ENCODE measurements at places on chromosomes 1 and 21.

DNA sequence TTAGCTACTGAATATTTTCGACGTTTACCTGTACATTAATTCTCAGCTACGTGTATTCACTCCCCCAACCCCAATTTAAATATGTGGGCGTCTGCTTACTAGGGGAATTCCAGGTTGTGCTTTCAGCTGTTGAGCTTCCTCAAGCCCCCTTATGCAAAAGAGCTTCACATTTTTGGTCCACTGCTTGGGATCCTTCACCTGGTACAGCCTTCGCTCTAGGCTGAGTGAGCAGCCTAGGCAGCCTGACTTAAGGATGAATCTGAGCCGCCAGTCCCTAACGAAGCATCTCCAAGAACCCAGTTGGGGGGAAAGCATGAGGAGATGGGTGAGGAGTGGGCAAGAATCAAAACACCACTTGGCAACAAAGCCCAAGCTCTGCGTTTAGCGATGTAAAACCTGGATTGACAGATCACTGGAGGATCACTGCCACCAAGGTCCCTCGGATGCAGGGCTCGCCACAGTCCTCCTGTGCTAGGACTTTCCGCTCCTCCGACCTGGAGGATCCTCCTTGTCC is 674 bp downstream of the BCL10 start:
- DNase-seq, result no peak

DNA sequence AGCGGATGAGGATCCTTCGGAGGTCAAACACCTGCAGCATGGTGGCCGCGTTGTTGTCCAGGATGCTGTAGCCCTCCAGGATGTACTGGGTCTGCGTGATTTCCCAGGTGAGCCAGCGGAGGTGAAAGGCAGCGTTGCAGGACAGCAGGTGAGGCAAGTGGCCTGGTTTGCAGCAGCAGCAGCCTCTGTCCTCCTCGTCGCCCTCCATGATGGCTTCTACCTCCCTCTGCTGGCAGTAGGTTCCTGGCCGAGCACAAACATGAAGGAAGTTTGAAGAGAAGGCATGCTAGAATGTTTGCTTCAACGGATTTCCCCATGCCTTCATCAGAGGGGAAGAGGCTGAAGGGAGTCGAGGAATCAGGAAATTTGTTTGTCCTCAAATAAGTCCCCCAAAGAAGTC is 74.7 kb downstream of the NTPCR start:
- peak; percentile 24 for DNase-seq

GRCh38 chr1:221457685-221458446 is 284.0 kb downstream of the DUSP10 start:
- DNase-seq, result peak; percentile 26

DNA sequence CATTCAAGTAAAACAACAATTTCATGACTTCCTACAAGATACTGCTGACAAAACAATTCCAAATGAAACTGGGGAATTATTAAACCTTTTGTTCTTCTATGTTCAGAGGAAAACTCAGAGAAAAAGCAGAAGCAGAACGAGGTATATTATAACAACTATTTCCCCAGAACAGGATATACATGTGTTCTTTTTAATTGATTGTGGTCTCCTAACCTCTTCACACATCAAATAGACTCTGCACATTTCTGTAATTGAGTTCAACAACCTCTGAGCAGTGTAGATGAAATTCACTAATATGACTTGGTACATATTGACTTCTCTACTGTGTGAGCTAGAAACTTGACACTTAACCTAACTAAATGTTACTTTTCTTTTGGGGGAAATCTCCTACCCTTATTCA is 584.2 kb downstream of the NEGR1 start:
- no peak for DNase-seq

- DNase-seq, result no peak
Measured at GRCh38 chr1:60111716-60112115, 38.1 kb upstream of the C1orf87 start.

GRCh38 chr1:220067269-220068204 is 21.2 kb upstream of the EPRS1 start:
- DNase-seq, result no peak

Data from EH (cell line).